ENCODE measurements at places on chromosomes 13 and 19.

DNA sequence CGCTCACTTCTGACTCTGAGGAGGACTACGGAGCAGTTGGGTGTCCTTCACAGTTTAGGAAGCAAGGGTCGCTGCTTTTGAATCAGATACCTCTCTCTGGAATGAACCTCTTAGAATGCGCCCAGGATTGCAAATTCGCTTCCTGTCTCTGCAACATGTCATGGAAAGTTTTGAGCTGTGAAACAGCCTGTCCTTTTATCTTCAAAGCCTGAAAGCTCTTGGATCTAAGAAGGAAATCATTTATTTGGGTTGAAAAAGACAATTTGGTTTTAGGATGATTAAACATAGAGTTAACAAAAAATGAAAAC lies 134.1 kb downstream of the KATNAL1 start:
- no peak for DNase-seq

DNA sequence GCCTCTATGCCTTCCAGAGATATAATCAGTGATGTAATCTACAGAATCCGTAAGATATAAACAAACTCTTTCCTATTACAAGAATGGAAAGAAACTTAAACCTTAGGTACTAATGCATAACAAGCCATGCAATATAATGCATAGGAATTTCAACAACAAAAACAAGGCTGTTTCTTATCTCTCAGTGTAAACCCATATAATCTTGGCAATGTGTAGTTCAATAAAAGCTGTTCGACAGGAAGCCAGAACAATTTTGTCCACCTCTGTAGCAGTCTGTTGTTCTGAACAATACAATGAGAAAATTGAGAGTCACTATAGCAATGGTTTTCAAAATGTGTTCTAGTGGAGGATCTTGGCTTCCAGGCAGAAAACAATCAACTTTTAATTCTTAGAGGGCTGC lies 111.5 kb upstream of the FREM2 start:
- DNase-seq = no peak

- no peak for DNase-seq
These were observed 1102.1 kb downstream of the DIAPH3 start for GRCh38 chr13:59061621-59062020.

DNA sequence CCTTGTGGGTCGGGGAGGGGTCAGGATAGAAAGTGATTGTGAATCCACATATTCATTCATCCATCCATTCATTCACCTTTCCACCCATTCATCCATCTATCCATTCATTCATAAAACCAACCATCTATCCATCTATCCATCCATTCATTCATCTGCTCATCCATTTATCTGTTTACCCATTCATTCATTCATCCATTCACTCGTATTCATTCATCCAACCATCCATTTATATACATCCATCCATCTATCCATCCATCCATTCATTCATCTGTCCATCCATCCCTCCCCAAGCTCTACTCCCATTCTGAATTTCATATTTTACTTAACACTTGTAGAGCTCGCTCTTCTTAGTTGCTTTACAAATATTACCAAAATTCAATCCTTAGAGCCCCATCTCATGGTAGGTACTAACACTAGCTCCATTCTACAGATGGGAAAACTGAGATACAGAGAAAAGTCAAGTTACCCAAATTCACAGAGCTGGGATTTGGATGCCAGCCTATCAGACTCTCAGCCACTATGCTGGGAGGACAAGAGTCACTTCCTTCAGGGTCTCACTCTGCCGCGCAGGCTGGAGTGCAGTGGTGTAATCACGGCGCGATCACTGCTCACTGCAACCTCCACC lies 37.6 kb downstream of the PIN1 start:
- DNase-seq = no peak

DNA sequence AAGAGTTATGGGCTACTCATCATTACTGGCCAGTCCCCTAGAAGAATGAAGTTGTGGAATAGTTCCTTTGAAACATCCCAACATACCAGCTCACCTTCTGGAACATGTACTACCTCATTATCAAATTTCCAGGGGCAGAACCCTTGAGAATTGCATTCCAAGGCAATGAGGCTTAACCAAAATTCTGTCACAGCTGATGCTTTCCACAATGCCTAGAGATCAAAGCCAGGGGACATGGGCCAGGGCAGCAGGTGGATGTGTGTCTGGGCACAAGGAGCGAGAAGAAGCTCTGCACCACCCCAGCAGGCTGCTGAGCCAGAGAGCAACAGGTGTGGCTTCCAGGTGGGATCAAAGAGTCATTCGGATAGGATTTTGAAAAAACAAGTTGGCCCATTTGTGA lies 362.1 kb downstream of the EFNB2 start:
- peak; percentile 90 for DNase-seq

DNA sequence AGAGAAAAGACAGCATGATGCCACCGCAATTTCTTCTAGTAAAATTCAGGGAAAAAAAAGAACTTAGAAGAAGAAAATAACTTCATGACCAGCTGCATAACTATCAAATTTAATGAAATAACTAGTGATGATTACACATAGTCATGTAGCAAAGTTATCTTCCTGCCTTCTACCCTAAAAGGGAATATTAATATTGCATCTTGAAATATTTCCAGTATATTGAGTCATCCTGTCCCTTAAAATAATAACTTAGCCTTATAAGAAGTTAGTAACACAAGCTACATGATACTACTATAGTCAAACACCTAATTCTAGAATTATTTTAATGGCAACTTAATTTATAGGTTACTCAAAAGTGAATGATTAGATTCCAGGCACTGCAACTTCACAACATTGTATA lies 289.2 kb downstream of the KLF12 start:
- DNase-seq = no peak

DNA sequence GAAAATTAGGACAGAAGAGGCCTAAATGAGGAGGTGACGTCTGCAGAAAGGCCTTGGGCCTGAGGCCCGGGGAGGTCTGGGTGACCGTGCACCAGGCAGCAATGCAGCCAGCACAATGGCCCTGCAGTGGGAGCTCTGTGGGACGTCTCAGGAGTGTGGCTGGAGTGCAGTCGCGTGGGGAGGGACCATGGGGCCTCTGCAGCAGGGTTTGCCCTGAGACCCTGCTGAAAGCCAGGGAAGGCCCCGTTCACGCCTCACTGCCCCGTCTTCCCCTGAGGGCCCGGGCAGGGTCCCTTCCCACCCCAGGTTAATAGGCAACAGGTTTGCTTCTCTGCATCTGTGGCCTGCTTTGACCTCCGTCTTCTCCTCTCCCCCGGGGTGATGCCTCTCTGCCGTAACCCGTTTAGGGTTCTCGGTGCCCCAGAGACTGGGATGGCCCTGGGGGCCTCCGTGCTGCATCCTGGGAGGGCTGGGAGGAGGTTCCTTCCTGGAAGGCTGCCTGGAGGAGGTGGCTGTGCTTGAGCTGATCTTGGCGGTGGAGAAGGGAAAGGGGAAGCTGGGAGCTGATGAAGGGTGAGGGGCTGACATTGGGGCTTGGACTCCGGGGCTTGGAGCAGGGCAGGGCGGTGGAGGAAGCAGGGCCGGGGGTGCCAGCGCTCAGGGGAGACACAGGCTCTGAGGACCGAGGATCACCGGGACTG lies 9.7 kb downstream of the PALM start:
- DNase-seq = no peak

DNA sequence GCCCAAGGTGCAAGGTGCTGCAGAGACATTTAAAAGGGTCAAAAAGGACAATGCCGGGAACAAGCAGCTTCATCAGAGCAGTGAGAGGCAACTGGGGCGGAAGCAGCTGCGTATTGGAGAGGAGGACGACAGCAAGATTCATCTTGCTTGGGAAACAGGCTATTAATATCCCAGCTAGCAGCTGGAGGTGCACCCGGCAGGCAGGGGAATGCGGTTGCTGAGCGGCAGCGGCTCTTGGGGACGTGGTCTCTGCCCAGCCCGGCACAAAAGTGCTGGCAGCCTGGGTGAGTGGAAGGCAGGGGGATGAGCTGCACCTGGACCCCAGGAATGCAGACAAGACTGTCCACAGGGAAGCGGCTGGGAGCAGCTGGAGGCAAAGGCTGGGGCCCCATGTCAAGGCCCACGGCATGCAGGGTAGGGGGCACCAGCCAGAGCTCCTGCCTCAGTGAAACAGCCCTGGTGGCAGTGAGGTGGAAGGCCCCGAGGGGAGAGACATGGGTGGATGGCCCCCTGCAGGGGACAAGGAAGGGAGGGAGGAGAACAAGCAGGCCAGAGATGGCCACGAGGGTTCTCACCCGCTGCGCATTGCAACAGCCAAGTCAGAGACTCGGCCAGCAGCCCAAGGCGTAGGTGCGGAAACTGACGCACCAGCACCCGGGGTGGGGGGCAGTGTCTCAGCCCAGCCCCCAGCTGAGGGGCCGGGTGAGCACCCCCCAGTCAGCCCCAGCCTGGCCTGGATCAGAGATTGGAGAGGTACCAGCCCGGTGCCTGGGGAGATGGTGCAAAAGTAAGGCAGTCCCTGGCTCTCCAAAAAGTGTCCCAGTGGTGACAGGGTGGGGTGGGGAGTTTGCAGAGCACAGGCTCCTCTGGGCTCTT lies 34.4 kb downstream of the PEPD start:
- DNase-seq = no peak

GRCh38 chr13:85806553-85807175 lies 7.4 kb upstream of the SLITRK6 start:
- DNase-seq = peak; percentile 47

DNA sequence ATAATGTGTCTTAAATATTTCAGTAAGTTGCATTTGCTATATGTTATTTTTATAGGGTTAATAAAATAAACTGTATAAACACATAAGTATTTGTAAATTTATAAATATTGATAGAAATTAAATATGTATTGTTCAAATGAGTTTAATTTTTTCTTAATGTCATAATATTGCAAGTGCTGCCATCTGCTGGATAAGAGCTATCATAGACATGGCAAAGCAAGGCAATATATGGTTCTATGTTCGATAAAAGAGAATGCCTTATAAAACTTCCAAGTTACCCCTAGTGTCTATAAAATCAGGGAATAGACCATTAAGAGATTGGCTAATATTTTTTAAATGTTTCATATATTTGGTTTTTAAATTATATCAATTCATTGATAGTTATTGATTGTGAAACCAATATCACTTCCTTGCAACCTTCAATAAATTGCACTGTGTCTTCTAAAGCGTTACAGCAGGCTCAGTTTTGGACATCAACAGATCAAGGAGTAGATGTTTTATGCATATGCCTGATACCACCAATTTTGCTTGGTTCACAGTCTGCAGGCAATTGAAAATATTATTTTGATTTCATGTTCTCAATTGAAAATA lies 29.0 kb upstream of the SLITRK6 start:
- DNase-seq = peak; percentile 8

GRCh38 chr19:58558623-58559274 lies 338 bp upstream of the UBE2M start:
- peak; percentile 95 for DNase-seq

GRCh38 chr13:101576455-101576854 lies 124.0 kb downstream of the ITGBL1 start:
- peak; percentile 31 for DNase-seq

GRCh38 chr19:10839114-10840050 lies 3.4 kb upstream of the TMED1 start:
- DNase-seq = no peak

GRCh38 chr19:9741476-9742171 lies 26.9 kb downstream of the ZNF846 start:
- DNase-seq = no peak

DNA sequence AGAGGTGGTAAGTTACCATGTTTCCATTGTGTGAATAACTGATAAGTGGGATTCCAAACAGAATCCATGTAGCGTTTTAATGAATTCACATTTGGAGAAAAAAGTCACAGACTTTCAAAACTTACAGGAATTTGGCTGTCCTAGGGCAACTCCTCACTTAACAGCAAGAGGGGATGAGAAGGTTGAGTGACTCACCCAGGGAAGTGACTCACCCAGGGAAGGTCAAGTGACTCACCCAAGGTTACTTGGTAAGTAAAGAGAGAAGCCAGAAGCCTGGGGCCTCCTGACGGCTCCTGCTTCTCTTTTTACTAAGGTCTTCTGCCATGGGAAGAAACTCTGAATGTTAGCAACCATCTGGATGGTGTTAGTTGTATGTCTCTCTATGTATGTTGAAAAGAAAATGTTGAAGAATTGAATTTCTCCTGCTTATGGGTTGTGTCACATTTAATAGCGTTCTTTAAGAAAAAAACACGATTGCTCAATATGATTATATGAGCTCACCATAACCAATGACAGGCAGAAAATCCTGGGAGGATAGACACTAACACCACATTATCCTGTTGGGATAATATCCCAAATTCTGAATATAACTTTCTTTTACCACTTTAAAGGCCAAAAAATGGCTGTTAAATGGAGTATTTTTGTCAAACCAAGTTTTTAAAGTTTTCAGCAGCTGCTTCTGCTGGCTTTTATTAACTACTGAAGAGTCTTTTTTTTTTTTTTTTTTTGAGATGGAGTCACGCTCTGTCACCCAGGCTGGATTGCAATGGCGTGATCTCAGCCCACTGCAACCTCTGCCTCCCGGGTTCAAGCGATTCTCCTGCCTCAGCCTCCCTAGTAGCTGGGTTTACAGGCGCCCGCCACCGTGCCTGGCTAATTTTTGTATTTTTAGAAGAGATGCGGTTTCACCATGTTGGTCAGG lies 195.6 kb downstream of the GGACT start:
- DNase-seq = peak; percentile 100

- no peak for DNase-seq
These were observed 4.4 kb downstream of the FTL start for GRCh38 chr19:48969276-48970138.

- peak; percentile 55 for DNase-seq
These were observed at the start of gene WDR18 for GRCh38 chr19:984165-984967. WDR18 (plus strand) TSS chr19:984345; CDS start chr19:984354, 9 bp downstream.

DNA sequence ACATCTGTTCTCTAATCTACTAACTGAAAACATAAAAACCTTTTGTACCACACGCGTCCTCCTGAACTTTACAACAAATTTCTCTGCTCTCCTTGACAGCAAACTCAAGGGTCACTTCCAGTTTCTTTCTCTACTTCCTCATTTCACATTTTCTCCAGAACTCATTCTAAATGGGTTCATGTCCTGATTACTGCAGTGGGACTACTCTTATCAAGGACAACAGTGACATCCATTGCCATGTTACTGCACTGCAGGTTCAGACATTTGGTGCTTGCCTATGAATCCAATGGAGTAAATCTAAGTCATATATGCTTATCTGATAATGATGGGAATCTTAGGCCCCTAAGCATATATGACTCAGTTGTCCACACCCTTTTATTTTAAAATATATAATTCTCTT lies 35.3 kb downstream of the FPR3 start:
- DNase-seq = no peak

- DNase-seq = no peak
These were observed 1.7 kb upstream of the PRR20A start for GRCh38 chr13:57138988-57139387.

DNA sequence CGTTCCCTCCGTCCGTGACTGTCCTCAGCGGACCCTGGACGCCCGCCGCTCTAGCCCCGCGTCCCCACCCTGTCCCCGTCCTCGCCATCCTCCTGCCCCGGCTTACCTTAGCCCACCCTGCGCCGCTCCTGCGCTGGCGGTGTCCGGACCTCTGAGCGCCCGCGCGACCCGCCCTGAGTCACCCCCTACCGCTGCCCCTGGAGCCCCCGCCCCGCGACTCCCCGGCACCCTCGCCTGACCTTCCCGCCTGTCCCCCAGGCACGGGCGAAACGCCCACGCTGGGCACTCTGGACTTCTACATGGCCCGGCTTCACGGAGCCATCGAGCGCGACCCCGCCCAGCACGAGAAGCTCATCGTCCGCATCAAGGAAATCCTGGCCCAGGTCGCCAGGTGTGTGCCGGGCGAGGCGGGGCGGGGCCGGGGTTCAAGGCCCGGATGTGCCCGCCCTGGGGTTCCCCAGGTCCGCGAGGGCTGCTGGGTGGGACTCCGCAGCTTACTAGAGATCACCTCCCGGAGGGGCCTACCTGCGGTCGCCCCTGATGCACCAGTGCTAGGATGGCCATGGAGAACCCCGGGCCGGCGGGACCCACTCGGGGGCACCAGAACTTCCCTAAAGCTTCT lies 5.1 kb downstream of the HMG20B start:
- no peak for DNase-seq
